Activated CD4-positive, alpha-beta T cell treated with anti-CD3 and anti-CD28 coated beads for 36 hours (primary cell): ENCODE measurements at places on chromosomes 13 and 19.

GRCh38 chr19:13995017-13995728, 10.9 kb downstream of the RFX1 start:
- no peak for DNase-seq

- no peak for DNase-seq
Measured at GRCh38 chr13:101452519-101453485, at the start of gene ITGBL1. Gene ITGBL1, plus strand, starts transcription at chr13:101452675. Its CDS starts 159 bp downstream, at chr13:101452834.

- no peak for DNase-seq
Measured at GRCh38 chr13:98488736-98489135, 88.2 kb downstream of the STK24 start.

DNA sequence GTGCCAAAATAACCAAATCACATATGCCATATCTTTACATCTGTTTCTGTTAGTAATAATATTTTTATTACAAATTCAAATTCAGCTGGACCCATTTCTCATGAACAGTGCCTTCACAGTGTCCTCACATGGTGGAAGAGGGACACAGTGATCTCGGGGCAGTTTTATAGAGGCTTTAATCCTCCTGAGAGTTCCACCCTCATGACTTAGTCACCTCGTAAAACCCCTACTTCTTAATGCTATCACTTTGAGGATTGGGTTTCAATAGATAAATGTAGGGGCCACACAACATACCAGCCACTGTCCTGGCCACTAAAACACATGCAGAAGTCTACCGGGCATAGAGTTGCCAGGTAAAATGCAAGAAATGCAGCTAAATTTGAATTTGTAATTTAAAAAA, 201.5 kb downstream of the MYO16 start:
- DNase-seq, result no peak

DNA sequence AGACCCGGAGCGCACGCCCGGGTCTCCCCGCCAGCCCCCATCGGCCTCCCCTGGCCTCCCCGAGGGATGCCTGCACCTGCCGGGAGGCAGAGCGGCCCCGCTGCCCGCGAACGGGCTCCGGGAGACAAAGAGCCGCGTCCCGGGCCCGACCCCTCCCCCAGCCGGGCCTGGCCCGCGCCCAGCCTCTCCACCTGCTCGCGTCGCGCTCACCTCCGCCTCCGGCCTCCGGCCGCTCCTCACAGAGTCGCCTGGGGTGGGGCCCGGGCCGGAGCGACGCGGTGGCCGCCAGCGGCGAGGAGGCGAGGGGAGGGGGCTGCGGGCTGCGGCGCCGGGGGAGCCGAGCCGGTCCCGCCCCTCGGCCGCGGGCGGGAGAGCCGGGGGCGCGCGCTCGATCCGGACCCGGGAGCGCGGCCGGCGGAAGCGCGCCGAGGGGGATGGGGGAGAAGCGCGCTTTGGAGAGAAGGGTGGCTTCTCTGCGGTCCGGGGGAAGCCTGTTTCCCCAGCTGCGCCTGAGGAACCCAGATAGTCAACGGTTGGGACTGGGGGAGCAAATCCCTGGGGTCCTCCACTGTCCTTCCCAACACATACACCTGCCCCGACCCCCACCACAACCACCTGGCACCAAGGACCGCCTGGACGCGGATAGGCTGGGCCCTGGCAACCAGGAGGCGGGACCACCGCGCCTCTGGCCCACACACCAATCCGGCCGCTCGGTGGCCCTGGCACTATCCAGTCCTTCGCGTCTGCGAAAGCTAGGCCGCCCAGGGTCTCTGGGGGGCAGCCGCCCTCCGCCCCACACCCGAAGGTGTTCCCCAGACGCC, at the start of gene PRR36:
Gene PRR36 (minus strand): TSS at position 315 of the 821 bp plus-strand sequence. CDS start 701 bp downstream, outside the sequence.
- DNase-seq, result peak; percentile 48

- no peak for DNase-seq
Measured at GRCh38 chr13:109881347-109881725, 95.0 kb upstream of the IRS2 start.

- DNase-seq, result peak; percentile 29
Measured at GRCh38 chr19:45716359-45717130, 14.2 kb downstream of the FBXO46 start.

- no peak for DNase-seq
Measured at GRCh38 chr19:54905421-54905802, 536 bp upstream of the NCR1 start.

GRCh38 chr19:47404334-47405196, 14.8 kb downstream of the MEIS3 start:
- no peak for DNase-seq

DNA sequence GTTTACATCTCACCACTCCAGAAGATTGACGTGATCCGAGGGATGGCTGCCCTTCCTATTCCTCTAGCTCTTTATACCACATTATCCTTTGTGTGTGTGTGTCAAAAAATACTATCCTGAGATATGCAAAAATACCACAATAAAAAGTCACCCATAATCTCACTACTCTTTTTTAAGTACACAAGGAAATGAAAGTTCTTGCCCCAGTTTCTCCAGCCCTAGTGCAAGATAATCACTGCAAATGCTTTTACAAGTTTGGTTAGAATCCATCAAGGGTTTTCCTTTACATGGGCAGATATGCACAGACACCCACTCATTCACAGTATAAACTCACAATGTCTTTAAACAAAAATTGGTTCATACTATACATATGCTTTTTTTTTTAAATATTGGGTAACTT, 89.3 kb downstream of the DIAPH3 start:
- no peak for DNase-seq

DNA sequence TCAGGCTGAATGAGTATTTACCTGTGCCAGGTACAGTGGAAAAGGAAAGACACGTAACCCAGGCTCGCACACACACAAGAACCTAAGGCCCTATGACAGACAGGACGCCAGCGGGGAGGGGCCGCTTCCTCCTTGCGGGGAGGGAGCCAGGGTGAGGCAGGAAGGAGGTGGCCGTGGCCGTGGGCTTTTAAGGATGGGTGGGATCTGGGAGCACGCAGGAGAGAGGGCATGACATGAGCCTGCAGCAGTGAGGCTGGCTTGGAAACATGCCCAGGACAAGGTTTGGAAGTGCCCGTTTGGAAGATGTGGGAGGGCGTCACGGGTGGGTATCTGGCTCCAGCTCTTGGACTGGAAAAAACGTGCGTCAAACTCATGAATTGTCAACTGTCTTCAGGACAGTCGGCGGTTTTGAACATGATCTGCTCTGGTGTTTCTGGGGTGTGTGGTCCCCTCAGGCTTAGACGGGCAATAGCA, 20.1 kb downstream of the SH3GL1 start:
- DNase-seq, result peak; percentile 77
